Inflammatory macrophage treated with lipopolysaccharide for 4 hours (primary cell): ENCODE measurements at places on chromosomes 2 and 18.
A peak's percentile ranks its signal among the peaks of the same experiment; 100 is the strongest.

DNA sequence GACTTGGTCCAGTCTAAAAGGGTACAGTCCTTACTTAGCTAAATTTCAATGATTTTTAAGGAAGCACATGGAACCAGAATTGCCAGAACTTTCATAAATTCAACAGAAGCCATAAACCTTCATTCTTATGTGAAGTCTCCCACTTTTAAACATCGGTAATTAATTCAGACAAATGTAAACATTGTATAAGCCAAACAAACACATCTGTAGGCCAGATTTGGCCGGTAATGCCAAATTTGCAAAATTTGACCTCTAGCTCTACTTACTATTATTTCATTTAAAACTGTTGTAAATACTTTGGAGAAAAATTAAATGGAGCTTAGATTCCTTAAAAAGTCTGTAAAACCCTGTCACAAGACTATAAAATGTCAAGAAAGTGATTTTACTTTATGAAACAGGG, 83.2 kb upstream of the GALNT5 start:
- no peak for DNase-seq

- no peak for DNase-seq
Measured at GRCh38 chr2:48341551-48342133, 188.3 kb upstream of the STON1 start.

DNA sequence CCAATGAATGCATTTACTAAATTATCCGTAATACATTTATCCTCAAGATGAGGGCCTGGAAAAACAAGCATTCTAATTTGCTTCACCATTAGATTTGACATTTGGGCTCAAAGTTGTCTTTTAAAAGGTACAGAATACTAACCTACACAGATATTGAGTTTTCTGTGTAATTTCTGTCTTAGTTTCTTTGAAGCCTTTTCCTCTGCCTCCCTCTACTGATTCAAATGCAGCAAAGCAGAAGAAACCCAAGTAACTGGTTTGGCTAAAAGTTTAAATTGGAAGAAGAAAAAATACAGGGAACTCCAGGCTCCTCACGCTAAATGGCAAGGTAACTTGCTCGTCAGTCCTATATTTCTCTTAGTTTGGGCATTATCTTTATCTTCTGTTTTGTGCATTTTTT, 53.3 kb upstream of the SLC5A7 start:
- no peak for DNase-seq

DNA sequence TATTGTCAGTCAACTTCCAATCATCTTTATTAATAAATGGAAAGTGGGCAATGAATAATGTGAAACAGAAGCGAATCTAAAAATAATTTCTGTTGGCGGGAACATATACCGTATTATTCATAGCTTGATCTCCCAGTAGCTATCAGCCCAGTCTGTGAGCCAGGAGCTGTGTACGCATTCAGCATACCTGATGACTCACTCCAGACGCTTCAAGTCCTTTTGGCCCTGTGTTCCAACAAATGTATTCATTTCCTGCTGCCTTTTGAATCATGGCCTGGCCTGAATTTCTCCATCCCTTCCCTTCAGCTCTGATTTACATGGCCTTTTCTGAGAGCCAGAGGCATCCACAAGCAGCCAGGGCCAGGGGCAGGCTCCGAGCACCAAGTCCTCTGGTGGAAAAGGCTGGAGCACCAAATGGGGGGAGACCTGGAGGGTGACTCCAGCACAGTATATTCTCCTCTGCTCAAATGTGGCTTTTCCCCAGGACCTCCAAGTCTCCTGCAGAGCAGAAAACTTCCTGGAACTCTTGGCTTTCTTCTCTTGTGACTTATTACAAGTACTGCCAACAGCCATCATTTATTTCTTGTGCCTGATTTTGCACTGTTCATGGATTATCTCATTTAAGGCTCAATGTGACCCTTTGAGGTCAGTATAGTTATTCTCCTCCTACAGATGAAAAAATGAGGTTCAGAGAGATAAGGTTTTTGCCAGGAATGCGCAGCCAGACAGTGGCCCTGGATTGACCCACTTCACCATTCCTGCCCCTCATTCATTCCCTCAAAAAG, 108.7 kb downstream of the EN1 start:
- DNase-seq: no peak

DNA sequence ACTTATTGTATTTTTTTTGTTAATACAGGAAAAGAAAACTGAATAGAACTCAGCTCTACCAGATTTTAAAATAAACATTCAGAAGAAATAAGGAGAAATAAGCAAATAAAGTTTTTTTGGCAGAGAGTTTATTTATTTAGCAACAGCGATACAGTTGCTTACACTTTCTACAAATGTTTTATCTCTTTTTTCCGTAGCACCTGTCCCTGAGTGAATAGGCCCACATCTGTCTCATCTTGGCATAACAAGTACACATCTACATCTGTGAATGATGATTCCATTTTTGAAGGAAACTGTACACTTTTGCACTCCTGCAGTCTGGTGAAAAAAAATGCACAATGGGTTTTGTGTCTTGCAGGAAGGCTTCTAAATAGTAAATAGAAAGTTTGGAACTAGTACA, 783.6 kb upstream of the ZEB2 start:
- no peak for DNase-seq

GRCh38 chr2:235843591-235844395, 324.4 kb downstream of the GBX2 start:
- no peak for DNase-seq

- DNase-seq: no peak
Measured at GRCh38 chr2:218861645-218862318, 2.2 kb downstream of the WNT6 start.

DNA sequence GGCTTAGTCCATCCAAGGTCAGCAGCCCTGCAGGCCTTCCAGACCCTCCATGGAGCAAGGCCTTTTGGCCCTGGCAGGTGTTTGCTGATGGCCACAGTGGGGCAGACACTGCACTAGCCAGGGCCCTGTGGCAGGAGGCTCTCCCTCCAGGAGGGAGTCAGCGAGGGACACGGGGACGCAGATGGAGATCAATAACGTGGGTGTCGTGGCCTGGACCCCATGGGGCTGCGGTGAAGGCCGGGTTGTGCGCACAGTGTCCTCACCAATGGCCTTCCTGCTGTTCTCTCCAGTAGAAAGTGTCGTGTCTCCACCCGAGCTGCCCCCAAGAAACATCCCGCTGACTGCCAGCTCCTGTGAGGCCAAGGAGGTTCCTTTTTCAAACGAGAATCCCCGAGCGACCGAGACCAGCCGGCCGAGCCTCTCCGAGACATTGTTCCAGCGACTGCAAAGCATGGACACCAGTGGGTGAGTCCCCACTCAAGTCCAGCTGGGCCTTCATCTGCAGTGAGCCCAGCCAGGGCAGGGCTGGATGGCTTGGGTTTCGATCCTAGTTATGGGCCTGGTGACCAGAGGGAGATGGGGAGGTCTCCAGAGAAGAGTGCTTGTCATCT, 65.4 kb downstream of the INPP5D start:
- no peak for DNase-seq

DNA sequence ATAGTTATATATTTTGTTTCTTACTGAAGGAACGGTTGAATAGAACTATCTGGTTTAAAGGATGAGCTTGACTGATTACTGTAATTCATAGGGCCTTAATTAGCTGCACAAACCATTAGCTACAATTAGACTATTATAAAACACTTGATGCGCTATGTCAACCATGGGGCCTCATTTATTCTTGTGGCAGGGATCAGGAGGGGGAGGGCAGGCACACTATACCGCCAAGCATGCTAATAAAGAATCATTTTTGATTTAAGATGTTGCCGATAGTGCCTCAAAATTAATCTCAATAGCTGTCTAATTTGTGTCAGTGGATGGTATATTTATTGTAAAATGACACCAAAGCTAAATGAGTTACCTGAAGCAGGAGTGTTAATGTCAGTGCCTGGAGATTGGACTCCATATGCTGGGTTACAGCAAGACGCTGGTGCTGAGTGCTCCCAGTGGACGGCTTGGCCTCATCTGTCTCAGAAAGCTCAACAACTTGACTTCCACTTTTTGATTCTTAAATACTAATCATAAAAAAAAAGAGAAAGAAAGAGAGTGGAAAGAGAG, 1007.0 kb upstream of the CELF4 start:
- no peak for DNase-seq

DNA sequence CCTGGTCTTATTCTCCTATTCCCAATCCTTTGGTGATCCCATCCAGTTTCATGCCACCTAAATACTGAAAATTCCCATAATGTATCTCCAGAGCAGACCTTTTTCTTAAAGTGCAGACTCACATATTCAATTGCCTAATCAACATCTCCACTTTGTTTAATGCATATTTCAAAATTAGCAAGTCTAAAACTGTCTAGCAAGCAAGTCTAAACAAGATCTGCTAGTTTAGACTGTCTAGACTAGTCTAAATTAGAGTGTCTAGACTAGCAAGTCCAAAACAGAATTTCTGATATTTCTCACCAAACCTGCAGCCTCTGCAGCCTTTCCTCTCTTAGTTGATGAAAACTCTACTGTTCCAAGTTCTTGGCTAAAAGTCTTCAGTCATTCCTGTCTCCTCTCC, 44.6 kb downstream of the THUMPD2 start:
- DNase-seq: no peak

DNA sequence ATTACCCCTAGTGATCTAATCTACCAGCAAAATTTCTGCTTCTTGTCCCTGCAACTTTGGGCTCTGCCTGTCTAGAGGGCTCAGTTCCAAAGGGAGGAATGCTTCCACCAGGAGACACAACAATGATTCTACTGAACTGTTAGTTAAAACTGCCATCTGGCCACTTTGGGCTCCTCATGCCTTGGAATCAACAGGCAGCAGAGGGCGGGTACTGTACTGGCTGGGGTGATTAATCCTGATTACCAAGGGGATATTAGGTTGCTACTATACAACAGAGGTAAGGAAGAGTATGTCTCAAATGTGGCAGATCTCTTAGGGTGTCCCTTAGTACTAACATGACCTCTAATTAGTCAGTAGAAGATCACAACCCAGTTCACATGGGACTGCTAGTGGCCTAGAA, 21.4 kb downstream of the HADHA start:
- no peak for DNase-seq

GRCh38 chr2:85511008-85511811, 27.8 kb upstream of the MAT2A start:
- DNase-seq: peak; percentile 89
